A549 treated with CORT108297 at 1 μM for 4 hours (cell line): ENCODE measurements at places on chromosomes 3 and 15. TPM values are rescaled to one million over a fixed set of nuclear protein-coding genes. Genes with fewer than 3 reads are reported as not detected.

Gene CKMT1B
- total RNA-seq = 3.1 to 4.2 TPM (median 3.8 TPM) in 5 replicates

Gene KCNAB1
- not detected in 5 replicates for total RNA-seq

Gene PFKFB4
- total RNA-seq = 12.6 to 17.6 TPM (median 12.8 TPM) in 5 replicates

Gene ACKR2
- total RNA-seq = 0.05 to 0.13 TPM (median 0.07 TPM) in 3 of 5 replicates, not detected in the others

Gene ABI3BP
- total RNA-seq = 0.90 to 2.0 TPM (median 1.3 TPM) in 5 replicates

Gene MCTP2
- total RNA-seq = not detected in 5 replicates

Gene DAZL
- not detected in 5 replicates for total RNA-seq

Gene SH2D7
- not detected in 5 replicates for total RNA-seq
